ENCODE measurements at places on chromosomes 13 and 19. TPM values are rescaled to one million over a fixed set of nuclear protein-coding genes. Genes with fewer than 3 reads are reported as not detected.
A peak's percentile ranks its signal among the peaks of the same experiment; 100 is the strongest.

DNA sequence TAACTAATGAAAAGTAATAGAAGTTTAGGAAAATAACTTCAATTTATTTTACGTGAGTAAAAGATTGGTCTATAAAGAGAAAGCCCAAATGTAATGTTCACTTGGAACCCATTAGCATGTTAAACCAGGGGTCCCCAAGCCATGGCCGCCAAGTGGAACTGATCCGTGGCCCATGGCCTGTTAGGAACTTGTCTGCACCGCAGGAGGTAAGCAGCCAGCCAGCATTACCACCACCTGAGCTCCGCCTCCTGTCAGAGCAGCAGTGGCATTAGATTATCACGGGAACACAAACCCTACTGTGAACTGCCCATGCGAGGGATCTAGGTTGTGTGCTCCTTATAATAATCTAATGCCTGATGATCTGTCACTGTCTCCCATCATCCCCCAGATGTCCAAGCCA, 818.7 kb upstream of the GPC6 start:
- no peak for DNase-seq

- no peak for DNase-seq
Observed at GRCh38 chr19:54792814-54793213, 10.6 kb upstream of the KIR2DL4 start.

MIR17HG gene
- 7.0 TPM for polyA plus RNA-seq

- no peak for DNase-seq
Observed at GRCh38 chr19:10762656-10763055, 44.8 kb downstream of the DNM2 start.

TMEM255B gene
- polyA plus RNA-seq = 5.4 TPM

A1BG gene
- 0.57 TPM for polyA plus RNA-seq

DNA sequence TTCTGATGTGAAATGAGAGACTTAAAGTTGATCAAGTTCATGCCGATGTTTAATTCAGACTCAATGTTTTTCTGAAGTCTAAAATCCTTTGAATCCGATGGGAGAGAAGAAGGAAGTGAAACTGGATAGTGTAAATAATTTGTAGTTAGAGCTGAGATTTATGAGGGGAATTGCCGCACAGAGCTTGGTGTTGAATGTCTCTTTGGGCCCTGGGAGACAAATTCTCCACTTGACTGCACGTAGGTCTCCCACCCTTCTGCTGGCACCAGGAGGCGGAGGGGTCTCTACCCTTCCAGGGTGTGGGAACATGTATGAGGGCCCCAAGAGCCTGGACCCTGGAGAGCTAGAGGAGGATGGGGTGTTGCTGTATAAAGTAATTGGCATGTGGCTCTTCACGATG, 140.8 kb upstream of the SERP2 start:
- DNase-seq = peak; percentile 61
